ENCODE measurements at places on chromosomes 2 and 18.

- DNase-seq: no peak
These were observed 2.1 kb downstream of the GBX2 start for GRCh38 chr2:236165842-236166795.

DNA sequence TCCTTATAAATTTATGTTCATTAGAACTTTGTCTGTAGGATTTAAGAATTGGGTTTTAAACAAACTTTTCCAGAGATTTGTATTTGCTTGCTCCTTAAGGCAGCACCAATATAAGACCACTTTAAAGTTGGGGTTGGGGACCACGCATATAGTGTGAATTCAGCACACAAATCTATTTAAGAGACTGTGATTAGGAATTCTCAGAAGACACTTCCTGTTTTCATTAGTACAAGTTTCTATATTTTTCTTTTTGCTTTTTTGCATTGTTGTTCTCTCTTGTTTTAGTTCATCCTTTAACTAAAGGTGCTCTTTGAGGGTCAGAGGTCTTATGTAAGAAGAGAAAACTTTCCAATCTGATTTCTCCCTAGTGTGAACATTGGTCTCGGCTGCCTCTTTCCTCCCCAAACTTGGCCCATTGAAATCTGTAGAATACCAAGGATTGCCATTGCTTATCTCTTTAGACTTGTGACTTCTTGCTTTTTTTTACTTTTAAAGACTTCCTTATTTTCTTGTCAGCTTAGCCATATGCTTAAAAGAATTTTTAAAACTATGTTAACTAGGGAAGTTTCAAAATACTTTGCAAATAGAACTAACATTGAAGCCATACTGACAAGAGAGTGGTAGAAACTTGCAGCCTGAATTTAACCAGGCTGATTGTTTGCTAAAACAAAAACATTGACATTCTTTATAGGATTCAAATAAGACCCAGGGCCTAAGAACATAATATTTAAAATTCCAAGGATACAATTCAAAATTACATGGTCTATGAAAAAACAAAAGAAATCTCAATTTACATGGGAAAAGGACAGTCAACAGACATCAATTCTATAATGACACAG lies 264.1 kb upstream of the FN1 start:
- no peak for DNase-seq

DNA sequence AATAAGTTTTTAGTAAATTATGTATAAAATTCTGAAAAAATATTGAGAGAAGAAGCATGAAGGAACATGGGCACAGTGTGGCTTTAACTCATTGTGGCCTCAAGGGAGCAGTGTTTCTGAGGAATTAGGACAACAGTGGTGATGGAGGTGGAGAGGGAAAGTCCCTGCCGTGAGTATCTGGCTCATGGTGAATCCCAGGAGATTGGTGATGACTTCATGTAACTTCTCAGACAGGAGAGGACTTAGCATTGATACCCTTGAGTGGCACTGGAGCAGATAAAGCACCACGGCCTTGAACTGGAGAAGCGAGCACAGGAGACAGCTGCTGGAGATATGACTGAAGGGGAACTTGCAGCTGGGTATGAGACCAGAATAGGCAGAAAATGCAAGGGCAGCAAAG lies 35.0 kb upstream of the LRP1B start:
- no peak for DNase-seq

DNA sequence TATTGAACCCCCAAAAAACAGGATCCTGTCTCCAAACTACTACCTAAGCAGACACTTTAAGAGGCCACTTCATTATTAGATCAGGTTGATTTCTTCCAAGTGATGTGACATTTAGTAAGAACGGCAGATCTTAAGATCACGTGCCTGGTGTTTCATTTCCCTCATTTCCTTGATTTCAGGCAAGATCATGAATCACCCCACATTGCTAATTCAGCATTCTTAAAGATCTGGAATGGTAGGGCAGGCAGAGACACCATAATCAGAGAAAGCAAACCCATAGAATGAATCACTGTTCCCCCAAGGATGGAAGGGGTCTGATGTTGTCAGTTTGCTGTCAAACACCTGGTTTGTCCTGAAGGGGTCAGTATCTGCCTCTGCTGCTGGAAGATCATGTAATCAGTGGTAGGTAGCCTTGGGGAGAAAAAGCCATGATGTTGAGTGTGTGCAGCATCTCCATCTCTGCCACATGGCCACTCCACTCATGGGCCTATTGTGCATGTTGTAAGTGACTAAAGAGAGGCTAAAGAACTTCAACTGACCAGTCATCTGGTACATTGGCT lies 133.9 kb downstream of the ARHGAP15 start:
- DNase-seq: no peak

DNA sequence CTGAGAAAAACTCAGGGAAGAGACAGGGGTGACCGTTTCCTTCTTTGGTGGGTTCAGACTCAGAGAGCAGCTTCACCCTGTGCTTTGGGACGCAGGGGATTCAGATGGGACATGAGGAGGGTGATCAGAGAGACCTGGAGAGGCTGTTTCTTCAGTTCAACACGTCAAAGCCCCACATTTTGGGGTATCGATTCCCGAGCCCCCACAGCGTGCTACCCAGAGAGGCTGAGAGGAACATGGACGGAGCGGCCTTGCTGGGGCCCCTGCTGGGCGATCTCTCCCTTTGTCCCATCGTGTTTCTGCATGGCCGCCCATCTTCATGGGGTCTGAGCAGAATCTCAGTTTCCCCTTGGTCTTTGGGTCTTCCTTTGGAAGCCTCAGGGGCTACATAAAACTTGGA lies 38.2 kb upstream of the PXDN start:
- DNase-seq: no peak

GRCh38 chr18:27478459-27478858 lies 293.4 kb upstream of the CHST9 start:
- no peak for DNase-seq

- no peak for DNase-seq
These were observed 301.4 kb upstream of the CNTNAP5 start for GRCh38 chr2:123723706-123724105.

- DNase-seq: no peak
These were observed 12.7 kb upstream of the SELENOI start for GRCh38 chr2:26333293-26333692.

DNA sequence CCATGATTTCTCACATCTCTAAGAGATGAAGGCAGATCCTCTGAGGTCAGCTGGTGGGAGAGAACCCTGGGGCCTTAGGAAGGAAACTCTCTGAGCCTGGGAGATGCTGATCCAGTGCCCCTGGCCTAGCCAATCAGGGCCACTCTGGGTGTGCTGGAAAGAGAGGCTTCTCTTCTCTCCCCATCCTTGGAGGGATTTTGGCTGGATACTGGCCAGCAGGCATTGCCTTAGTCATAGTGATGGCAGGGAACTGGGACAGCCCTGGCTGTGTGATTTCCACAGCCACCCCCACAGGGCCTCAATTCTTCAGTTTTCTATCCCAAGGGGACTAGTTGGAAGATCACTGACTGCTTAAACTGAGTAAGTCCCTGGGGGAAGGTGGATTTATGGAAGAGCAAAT lies 26.6 kb upstream of the PLB1 start:
- no peak for DNase-seq

DNA sequence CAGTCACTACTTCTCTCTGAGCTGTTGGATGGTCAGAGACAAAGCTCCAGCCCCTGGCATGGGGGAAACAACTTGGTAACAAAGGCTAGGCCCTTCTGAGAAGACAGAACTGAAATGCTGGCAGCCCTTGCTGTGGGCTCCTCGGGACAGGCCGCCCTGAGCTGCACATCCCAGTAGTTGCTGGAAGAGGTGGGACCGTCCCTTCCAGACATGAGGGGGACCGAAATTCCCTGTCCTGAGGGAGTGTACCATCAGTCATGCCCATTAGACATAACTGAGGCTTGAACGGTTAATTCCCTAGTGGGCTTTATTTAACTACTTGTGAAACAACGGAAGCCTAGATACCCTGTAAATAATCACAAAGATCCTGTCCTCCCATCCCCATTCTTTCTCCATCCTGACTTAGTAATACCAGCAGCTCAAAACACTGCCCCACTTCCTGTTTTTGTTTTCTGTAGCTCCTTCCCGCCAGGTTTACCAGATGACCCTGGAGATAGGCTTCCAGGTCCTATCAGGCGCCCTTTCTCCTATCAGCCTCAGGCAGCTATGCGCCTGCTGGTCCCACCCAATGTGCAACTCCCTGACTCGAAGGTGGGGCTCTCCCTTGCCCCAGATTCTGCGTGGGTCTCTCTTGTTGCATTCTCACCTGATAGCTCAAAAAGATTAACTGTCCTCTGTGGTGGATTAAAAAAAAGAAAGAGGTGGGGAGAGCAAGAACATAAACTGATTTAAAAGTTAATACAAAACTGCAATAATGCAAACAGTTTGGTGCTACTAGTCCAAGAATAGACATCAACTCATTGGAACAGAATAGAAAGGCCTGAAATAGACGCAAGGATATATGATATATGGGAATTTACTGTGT lies 37.0 kb upstream of the NT5DC4 start:
- no peak for DNase-seq

- no peak for DNase-seq
These were observed 1.3 kb downstream of the RFTN2 start for GRCh38 chr2:197674060-197674459.

GRCh38 chr2:207254591-207255464 lies 89.1 kb upstream of the KLF7 start:
- DNase-seq: no peak

- no peak for DNase-seq
These were observed 5.0 kb upstream of the SP100 start for GRCh38 chr2:230410861-230411569.

DNA sequence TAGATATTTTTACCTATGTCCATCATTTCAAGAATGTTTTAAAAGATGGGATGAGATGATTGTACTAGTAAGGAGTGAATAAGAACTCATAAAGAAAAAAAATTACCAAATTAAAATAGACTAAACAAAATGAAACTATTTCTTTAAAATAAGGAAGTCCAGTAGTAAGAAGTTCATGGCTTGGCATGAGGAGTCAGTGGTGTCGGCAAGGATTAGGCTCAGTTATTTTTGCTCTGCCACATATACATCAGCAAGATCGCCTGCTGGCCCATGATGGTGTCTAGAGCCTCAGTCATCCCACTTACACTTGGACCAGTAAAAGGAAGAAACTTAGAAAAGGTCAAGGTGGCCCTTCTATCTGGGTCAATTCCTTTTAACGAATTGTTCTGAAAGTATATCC lies 300.9 kb upstream of the SLC8A1 start:
- DNase-seq: no peak

DNA sequence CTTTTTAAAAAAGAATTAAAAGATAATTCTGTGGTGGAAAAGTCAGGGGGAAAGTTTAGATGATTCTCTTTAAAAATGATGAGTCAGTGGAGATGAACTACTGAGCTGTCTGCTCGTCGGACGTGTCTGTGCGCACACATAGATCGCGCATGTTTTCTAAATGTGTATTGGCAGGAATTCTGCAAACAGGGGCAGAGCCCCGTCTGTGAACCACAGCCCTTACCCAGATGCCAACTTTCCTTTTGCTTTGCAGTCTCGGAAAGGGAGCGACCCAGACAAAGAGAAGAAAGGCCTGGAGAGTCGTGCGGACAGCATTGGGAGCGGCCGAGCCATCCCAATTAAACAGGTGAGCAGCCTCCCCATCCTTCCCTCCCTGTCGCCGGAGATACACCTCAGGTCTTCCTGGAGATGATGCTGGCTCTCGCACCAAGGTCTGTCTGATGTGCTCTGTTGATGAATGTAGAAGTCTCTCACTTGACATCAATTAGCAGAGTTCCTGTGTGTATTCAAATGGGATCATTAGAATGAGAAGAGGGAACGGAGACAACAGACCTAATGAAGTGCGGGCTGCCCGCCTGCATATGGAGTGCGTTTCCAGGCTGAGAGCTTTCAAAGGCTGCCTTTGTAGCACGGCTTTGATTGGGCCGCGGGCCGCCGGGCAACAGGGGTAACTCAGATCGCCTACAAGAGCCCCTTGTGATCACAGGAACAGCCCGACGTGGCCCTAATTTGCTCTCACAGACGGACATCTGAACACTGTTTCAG lies 313.3 kb downstream of the AGAP1 start:
- no peak for DNase-seq

DNA sequence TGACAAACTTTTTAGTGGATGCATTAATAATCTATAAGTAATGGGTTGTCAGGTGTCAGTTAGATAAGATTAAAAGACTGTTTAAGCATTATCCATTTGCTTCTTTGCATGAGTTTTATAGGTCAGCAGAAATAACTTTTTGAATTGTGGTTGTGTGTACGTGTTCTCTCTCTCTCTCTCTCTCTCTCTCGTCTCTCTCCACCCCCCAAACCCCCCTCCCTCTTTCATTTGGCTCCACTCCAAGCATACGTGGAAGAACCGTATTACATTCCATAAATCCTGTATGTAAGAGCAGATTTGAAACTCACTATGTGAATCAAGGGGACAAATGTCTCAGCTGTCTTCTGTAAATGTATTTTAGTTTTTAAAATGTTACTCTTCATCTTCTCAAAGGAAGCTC lies 120.2 kb downstream of the MEIS1 start:
- peak; percentile 19 for DNase-seq

DNA sequence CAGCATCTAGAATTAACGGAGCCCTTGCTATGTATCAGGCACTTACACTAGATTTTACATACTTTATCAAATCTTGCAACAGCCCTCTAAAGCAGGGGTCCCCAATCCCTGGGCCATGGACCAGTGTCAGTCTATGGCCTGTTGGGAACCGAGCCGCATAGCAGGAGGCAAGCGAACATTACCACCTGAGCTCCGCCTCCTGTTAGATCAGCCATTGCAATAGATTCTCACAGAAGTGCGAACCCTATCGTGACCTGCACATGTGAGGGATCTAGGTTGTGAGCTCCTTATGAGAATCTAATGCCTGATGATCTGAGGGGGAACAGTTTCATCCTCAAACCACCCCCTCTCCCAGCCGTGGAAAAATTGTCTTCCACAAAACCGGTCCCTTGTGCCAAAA lies 13.4 kb downstream of the DNAJB2 start:
- no peak for DNase-seq

DNA sequence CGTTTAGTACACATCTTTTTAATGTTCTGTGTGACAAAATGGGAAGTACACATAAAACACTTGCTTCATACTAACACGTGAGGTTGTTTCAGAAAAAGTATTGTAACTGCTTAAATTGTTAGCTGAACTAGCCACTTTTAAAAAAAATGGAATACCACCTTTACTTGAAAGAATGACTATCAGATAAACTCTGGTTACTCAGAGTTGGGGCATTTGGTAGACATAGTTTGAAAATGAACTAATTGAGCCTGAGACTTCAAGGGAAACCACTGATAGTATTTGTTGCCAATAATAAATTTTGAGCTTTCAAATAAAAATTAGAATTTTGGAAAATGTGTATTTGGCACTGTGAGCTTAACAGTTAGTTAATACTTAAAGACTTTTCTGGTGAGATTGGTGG lies 103.0 kb upstream of the FBXO11 start:
- DNase-seq: no peak

GRCh38 chr2:127431408-127432023 lies 13.3 kb downstream of the PROC start:
- no peak for DNase-seq

- no peak for DNase-seq
These were observed 495.8 kb downstream of the NRXN1 start for GRCh38 chr2:50535971-50536759.

- DNase-seq: no peak
These were observed 221.3 kb upstream of the CTAGE1 start for GRCh38 chr18:22639026-22639463.

- DNase-seq: no peak
These were observed 35.8 kb downstream of the RBKS start for GRCh38 chr2:27854229-27854862.
